Activated T-helper 1 cell treated with anti-CD3 and anti-CD28 coated beads, Interleukin-2, amount 50 U/mL, for 16 hours (primary cell): ENCODE measurements at places on chromosomes 7 and 10.

- no peak for DNase-seq
Measured at GRCh38 chr7:127870231-127870907, 160.9 kb downstream of the LRRC4 start.

DNA sequence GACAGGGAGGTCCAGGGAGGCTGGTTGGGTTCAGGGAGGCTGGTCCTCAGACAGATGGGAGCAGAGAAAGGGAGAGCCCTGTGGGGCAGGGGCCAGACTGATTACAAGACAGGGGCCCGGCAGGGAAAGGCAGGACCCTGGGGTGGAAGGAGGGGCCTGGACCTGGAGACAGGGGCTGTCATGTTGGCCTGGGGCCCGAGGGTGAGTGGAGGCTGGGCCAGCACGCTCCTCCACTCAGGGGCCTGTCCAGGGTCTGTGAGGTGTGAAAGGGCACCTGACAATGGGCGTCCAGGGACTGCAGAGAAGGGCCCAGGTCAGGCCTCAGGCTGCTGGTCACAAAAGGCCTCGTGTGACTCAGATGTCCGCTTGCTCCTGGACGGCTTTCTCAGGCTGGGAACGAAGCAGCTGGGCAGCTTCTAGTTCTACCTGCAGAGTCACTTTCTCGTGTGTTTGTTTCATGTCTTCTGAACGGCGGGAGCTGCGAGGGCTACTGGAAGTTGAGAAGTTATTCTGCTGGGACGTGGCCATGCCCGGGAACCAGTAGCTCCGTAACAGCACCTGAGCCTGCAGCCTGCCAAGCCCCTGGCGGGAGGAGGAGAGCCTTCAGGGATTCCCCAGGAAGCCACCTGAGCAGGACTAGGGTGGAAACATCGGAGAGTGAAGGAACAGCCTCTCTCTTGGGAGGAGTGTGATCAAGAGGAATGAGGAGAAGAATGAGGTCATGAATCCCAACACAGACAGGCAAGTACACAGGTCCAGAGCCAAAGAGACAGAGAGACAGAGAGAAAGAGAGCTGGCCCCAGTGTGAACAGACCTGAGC is 65.8 kb downstream of the KLF6 start:
- DNase-seq = no peak

DNA sequence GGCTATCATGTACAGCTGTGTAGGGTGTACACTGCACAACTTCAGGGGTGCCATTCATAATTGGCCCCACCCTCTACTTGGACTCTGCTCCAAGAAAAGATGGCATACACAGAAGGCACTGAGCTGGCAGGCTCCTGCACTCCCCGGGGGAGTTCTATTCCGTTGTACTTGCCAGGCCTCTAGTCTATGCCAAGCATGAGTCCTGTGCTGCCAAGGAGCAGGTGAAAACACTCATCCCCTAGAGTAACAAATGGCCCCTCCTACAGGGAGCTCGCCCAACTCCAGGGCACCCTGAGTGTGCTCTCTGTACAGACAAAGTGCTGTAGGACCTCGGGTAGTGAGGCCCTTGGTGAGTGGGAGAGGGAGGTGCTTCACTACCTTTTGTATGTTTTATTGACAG is 127.2 kb downstream of the SLIT1 start:
- DNase-seq = no peak

DNA sequence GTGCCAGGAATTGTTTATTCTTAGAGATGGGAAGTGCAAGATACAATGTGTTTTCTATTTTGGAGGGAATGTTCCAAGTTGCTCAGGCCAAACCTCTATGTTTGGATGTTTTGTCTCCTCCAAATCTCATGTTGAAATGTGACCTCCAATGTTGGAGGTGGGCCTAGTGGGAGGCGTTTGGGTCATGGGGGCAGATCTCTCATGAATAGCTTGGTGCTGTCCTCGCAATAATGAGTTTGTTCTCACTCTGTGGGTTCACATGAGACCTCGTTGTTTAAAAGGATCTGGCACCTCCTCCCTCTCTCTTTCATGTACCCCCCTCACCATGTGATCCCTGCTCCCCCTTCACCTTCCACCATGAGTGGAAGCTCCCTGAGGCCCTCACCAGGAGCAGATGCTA is 8.3 kb upstream of the GDF10 start:
- no peak for DNase-seq

GRCh38 chr10:104273899-104274575 is 5.1 kb downstream of the GSTO2 start:
- DNase-seq = no peak

- no peak for DNase-seq
Measured at GRCh38 chr10:132967540-132967939, 25.2 kb upstream of the CFAP46 start.
